Activated CD4-positive, alpha-beta T cell treated with anti-CD3 and anti-CD28 coated beads for 1 hour (primary cell): ENCODE measurements at places on chromosomes 2 and 18.
A peak's percentile ranks its signal among the peaks of the same experiment; 100 is the strongest.

DNA sequence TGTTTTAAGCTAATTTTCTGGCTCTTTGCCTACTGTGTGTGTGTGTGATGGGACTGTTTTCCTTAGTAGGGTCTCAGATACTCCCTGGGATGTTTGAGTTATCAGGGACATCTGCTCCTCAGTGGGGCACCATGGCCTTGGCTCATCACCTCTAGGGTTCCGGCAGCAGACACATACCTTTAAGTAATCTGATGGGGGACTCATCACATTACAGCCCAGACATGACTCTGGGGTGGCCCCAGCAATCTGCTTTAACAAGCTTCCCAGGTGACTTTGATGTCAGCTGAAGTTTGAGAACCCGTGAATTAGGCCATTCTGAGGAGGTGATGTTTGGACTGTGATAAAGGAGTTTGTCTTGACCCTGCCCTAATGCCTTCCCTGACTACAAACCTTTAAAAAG lies 38.8 kb downstream of the DDX18 start:
- DNase-seq: no peak

GRCh38 chr2:88770016-88770415 lies 78.5 kb downstream of the RPIA start:
- no peak for DNase-seq

GRCh38 chr2:44928483-44929158 lies 12.9 kb upstream of the SIX3 start:
- DNase-seq: no peak

- DNase-seq: peak; percentile 47
These were observed 88.2 kb downstream of the PLB1 start for GRCh38 chr2:28583899-28584553.

DNA sequence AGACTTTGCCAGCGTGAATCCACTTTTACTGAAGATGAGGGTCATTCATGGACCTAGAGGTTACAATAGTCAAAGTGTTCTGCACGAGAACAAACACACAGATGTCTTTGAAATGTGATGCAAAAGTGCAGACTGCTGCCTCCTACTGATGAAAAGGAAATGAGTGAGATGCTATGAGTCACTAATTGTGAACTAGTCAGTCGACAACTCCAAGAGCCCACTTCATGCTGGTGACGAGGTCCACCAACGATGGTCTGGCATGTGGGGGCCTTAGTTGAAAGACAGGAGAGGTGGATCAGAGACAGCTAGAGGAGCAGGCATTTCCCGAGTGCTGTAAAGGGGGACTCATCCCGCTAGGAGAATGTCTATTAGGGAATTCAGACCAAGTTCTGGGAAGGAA lies 17.1 kb upstream of the ZNF236 start:
- no peak for DNase-seq

GRCh38 chr18:70390371-70391090 lies 101.7 kb downstream of the SOCS6 start:
- no peak for DNase-seq

DNA sequence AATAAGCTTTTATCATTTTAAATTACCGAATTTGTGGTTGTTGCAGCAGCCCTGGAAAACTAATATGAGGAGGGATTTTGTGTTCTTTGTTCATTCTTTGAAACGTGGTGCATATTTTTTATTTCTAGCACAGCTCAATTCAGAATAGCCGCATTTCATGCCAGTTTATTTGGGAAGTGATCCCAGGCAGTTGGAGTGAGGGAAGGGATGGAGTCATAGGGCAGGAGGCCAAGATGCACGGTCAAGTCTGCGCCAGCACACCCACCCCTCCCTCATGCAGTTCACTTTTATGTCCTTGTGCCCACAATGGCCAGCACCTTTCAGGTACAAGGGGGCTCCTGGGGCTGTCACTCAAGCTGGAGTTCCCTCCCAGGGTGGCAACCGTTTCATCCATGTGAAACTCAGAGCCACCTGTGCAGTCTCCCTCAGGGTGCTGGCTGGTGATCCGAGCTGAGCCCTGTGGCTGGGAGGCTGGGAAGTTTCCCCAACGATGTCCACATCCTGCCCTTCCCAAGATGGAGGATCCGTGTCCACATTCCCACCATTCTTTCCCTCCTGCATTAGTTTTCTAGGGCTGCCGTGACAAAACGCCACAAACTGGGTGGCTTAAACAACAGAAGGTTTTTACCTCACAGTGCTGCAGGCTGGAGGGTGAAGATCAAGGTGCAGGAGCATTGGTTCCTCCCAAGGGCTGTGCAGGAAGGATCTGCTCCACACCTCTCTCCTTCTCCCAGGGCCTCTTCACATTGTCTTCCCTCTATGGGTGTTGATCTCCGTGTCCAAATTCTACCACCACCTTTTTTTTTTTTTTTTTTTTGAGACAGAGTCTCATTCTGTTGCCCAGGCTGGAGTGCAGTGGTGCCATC lies 68.5 kb upstream of the ITGA6 start:
- DNase-seq: no peak

- DNase-seq: no peak
These were observed 162.2 kb downstream of the PRPF40A start for GRCh38 chr2:152555048-152555447.

DNA sequence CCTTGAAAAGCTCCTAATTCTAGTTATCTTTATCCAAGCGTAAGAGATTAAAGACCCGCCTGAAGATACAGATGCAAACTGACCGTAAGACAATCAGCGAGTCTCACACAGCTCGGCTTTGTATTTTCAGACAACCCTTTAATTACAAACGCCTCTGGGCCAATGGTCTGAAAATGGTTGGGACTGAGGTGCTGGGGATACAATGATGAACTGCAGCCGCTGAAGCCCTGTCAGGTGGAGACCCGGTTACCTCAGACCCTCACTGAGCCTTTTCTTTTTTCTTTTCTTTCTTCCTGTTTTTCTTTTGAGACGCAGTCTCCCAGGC lies 715 bp upstream of the CFAP36 start:
- peak; percentile 10 for DNase-seq

DNA sequence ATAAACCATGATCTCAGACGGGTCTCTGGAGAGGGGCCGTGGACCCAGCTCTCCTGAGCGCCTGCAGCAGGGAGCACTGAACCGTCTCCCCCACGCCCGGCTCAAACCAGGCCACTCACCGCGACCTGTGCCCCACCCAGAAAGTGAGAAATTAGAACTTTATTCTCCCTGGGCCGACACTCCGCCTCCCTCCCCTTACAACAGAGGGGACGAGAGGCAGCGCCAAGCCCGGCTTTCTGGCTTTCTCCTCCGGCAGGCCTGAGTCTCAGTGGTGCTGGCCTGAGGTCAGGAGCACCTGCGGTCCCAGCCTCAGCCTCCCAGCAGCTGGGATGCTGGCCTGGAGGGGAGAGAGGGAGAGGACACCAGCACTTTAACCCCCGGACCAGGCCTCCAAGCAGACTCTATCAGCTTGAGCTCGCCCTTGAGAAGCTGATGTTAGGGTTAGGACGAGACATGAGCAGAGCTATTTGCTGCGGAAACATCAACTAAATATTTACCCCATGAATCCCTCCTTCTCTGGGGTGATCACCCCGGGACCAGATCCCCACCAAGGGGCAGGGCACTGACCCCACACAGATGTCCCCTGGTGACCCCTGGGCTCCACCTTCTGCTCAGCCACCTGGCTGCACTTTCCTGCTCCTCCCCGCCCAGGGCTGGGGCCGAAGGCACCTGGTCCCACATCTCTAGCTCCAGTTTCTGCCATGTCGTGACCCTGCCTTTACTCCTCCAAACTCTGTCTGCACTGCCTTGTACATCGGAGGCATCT lies 856.3 kb upstream of the SALL3 start:
- DNase-seq: no peak

GRCh38 chr2:109175350-109175678 lies 46.3 kb downstream of the SH3RF3 start:
- DNase-seq: no peak

DNA sequence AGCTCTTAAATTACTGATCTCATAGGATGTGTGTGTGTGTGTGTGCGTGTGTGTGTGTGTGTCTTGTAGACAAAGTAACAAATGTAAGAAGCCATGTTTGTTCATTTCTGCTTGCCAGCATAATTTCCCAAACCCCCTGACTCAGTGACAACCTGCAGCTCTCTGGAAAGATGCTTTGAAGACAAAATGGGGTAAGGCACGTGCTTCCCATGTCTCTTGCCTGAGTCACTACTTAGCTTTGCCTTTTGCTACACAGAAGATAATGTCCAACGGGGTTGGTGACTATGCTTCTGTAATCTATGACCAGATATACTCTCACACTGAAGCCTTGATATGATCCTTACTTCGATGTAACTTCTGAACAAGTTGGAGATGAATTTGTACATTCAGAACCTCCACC lies 332.0 kb downstream of the SLC4A3 start:
- no peak for DNase-seq

- DNase-seq: no peak
These were observed 92.8 kb downstream of the AP1S3 start for GRCh38 chr2:223744580-223744979.

- no peak for DNase-seq
These were observed 945.7 kb upstream of the LRRTM1 start for GRCh38 chr2:81250270-81250669.

DNA sequence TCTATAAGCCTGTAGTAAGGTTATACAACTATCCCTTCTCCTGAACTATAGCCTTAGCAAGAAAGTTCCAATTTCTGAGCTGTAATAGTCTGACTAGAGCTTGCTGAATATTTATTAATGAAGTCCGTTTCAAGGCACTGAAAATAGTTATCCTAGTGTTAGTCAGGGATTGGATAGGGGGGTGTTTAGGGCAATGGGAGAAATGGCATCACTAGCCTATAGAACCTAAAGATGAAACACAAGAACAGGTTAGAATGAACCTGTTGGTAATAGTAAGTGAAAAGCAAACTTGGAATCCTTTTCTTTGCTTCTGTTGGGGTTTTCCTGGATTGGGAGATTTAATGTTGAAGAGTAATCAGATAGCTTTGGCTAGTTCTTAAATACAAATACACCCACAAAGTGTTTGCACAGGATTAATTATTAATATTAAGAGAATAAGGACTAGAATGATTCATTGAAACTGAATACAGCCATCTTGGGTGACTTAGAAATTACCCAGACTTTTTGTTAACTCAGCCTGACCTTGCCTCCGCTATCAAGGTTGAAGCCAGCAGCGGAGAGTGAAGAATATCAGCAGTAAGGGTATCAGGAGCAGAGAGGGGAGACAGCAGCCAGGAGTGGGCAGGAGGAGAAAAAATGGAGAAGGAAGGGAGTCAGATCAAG lies 14.4 kb downstream of the CCNT2 start:
- no peak for DNase-seq

GRCh38 chr2:134843968-134844367 lies 5.6 kb downstream of the ACMSD start:
- DNase-seq: no peak
